Globus pallidus (tissue), 1 donor: ENCODE measurements at places on chromosomes 5 and 9.
A peak's percentile ranks its signal among the peaks of the same experiment; 100 is the strongest.

- no peak for DNase-seq
Measured at GRCh38 chr9:120579139-120580050, 572 bp downstream of the CDK5RAP2 start.

- no peak for DNase-seq
Measured at GRCh38 chr9:126546036-126546435, 67.7 kb upstream of the LMX1B start.

DNA sequence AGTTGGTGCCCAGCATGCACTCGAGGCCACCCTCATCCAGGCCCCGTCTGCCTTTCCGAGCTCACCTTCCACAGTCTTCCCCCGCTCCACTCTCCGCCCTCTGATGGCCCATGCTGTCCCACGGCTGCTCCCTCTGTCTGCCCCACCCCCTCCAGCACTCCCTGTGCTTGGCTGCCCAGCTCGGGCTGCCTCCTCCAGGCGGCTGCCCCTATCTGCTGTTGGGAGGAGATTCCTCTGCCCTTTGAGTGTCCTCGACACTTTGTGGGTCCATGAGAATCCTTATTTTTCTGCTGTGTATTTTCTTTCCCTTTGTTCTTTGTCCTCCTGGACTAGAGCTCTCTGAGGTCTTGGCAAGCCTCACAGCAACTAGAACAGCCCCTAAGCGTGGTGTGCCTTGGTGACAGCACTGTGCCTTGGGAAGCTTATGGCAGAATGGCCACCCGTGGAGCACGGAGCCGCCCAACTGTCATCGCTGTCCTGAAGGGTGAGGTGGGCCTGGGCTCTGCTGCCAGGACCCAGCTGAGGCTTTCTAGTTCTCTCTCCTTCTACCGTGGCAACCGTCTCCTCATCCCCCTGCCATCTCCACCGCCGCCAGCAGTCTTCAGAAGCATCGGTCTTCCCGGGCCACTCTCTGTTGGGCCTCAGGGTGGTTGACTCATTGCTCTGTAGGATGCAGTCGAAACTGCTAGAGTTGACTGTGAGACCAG, 5.2 kb downstream of the NTMT1 start:
- DNase-seq = peak; percentile 54

DNA sequence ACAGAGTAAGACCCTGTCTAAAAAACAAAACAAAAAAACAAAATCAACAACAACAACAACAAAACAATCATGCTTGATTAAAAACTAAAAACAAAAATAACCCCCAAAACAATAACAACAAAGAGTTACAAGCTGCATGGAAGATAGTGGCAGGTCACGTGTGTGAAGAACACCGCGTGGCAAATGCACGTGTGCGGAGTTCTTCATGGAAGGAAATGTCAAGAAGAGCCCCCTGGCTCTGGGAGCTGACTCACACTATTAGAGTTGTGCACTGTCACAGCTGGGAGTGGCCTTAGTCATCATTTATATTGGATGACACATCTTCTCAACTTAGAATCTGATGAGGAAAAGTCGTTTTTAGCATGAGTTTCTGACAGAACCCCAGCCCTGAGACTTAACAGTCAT, 110.5 kb downstream of the JMY start:
- DNase-seq = no peak

- no peak for DNase-seq
Measured at GRCh38 chr5:127308945-127309344, 18.3 kb downstream of the MEGF10 start.

- DNase-seq = no peak
Measured at GRCh38 chr9:133709691-133710571, 28.2 kb downstream of the SARDH start.

DNA sequence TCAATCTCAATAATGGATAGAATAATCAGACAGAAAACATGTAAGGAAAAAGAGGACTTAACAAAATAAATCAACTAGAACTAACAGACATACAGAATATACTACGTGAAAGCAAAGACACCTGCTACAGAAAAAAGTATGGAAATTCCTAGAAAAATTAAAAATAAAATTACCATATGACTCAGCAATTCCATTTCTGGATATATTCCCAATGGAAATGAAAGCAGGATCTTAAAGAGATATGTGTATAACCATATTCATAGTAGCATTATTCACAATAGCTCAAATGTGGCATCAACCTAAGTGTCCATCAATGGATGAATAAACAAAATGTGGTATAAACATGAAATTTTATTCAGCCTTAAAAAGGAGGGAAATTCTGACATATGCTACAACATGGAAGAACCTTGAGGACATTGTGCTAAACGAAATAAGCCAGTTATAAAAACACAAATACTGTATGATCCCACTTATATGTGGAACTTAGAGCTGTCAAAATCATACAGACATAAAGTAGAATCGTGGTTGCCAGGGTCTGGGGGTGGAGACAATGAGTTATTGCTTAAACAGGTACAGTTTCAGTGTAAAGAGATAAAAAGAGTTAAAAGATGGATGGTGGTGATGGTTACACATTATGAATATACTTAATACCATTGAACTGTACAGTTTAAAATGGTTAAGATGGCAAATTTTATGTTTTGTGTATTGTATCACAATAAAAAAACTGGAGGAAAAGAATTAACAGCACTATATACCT, 6.9 kb downstream of the PLAA start:
- DNase-seq = no peak

- DNase-seq = no peak
Measured at GRCh38 chr9:93088656-93089015, 7.4 kb upstream of the CARD19 start.

DNA sequence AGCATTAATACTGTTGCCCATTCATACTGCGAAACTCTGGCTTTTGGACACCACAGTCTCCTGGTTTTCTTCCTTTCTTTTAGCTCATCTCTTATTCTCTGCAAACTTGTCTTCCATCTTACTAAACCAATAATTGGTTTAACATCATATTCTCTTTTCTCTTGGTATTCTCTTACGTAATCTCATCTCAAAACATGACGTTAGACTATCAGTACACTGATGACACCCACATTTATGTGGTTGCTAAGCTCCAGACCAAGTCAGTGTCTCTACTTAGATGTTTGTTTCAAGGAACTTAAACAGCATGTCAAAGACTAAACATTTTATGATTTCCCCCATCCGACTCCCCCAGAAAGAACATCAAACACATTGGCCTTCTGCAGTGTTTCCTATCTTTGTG, 2.1 kb downstream of the PRRC1 start:
- no peak for DNase-seq

- DNase-seq = no peak
Measured at GRCh38 chr5:158376679-158377078, 517.7 kb upstream of the CLINT1 start.

DNA sequence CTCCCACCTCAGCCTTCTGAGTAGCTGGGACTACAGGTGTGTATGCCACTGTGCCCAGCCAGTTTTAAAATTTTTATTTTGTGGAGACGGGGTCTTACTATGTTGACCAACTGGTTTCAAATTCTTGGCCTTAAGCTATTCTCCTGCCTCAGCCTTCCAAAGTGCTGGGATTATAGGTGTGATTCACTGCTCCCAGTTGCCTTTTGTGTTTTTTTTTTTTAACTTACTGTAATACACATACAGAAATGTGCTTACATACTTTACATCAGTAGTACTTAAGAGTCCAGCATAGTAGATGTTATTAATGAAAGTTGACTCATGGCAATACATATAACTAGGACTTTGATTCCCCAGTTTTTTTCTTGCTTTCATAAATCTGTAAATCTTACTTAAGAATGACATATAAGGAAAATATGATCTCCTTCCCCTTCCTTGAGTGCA, 4.7 kb downstream of the MAN2A1 start:
- no peak for DNase-seq

DNA sequence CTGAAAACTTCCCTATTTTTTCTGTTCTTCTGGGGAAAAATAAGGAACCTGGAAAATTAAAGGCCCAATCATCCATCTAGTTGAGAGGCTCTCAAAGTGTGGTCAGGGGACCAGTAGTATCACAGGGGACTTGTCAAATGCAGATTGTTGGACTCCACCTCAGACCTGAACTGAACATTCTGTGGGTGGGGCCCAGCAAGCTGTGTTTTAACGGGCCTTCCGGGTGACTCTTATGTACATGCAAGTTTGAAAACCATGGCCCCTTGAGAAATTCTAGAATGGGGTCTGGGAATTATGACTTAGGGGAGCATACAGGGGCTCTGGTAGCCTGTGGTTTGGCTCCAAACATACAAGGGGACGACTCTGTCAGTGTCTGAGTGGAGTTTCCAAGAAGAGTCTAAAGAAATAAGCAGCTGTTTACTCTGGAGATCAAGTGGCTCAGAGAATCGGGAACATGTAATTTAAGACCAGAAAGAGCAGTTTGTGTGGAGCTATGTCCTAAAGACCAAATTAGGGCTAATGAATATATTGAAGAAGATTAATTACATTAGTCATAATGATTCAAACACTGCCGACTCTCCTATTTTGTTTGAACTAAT, 177.4 kb downstream of the SLC28A3 start:
- DNase-seq = no peak

DNA sequence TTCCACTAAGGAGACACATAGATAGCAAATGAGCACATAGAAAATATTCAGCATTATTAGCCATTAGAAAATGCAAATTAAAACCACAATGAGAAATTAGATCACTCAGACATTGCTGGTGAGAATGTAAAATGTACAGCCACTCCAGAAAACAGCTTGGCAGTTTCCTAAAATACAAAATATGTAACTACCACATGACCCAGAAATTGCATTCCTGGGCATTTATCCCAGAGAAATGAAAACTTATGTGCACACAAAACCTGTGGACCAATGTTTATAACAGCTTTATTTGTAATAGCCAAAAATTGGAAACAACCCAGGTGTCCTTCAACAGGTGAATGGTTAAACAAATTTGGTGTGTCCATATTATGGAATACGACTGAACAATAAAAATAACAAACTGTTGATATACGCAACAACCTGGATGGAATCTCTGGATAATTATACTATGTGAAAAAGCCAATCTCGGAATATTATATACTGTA, 34.8 kb upstream of the SHC3 start:
- DNase-seq = no peak

DNA sequence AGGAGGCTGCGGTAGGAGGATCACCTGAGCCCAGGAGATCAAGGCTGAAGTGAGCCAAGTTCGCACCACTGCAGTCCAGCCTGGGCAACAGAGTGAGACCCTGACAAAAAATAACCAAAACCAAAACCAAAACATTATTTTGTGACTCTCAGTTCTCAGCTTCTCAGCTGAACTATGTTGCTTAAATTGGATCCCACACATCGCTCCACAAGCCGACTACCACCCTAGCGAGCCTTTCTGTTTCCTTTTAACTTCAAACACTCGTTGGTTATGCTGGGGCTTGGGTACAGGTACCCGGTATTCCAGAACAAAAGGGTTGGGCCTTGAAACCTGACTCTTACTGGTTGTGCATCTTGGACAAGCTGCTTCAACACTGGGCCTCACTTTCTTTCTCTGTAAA, 3.8 kb upstream of the PTGS1 start:
- DNase-seq = no peak

DNA sequence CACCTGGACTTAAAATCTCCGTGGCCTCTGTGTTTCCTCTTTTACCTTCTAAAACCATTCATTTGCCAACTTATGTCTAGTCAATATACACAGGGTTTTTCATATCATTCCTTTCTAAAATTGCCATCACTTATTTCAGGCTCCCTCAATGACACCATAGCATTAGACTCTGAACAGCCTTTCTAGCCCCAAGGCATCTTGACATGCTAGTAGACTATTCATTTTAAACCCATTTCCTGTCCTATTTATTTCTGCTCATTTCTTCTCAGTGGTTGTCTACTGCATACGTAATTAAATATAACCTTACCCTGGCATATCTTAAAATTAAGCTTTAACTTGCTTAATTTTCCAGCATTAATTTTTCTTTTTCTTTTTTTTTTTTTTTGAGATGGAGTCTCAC, 83.2 kb downstream of the PHAX start:
- DNase-seq = no peak

GRCh38 chr5:169176709-169177694, 123.9 kb downstream of the SLIT3 start:
- no peak for DNase-seq

DNA sequence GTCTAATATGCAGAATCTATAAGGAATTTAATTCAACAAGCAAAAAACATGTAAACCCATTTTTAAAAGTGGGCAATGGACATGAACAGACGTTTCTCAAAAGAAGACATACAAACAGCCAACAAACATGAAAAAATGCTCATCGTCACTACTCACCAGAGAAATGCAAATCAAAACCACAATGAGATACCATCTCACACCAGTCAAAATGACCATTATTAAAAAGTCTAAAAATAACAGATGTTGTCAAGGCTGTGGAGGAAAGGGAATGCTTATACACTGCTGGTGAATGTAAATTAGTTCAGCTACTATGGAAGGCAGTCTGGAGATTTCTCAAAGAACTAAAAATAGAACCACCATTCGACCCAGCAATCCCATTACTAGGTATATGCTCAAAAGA, 3.1 kb upstream of the KLHL3 start:
- DNase-seq = no peak

GRCh38 chr5:180782748-180783147, 19.9 kb downstream of the MGAT1 start:
- DNase-seq = no peak

GRCh38 chr9:71589612-71590011, 178.7 kb downstream of the CEMIP2 start:
- DNase-seq = no peak

GRCh38 chr9:133488686-133489252, 9.9 kb upstream of the SLC2A6 start:
- DNase-seq = no peak

- no peak for DNase-seq
Measured at GRCh38 chr5:180623411-180623834, 26.0 kb downstream of the FLT4 start.

- DNase-seq = no peak
Measured at GRCh38 chr5:78503958-78504653, 143.7 kb downstream of the SCAMP1 start.

DNA sequence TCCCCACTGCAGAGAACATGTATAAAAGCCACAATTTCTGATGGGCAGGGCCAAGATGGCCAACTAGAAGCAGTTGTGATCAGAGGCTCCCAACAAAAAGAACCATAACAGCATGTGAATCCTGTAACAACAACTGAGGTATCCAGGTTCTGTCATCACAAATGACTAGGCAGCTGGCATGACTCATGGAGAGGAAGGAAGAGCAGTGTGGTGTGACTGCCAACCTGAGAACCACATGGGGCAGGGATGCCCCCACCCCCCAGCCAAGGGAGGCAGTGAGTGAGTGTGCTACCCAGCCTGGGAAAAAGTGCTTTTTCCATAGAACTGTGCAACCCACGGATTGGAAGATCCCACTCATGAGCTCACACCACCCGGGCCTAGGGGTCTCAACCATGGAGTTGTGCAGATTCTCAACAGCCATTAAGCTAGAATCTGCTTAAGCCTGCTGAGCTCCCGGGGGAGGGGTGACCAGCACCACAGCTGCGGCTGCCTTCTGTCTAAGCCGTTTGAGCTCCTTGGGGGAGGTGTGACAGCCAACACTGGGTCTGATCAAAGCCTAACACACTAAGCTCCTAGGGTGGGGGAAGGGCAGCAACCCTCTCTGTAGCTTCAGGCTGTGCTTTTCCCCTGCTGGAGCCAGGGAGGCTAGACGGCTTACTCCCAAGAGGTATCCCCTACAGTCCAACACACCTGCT, 80.1 kb upstream of the DMAC1 start:
- DNase-seq = no peak

- no peak for DNase-seq
Measured at GRCh38 chr9:129968690-129969485, 74.1 kb downstream of the FNBP1 start.
